ENCODE measurements at places on chromosomes 2 and 18.

- no peak for DNase-seq
Measured at GRCh38 chr2:69166812-69167468, 154.0 kb downstream of the ANTXR1 start.

- DNase-seq: no peak
Measured at GRCh38 chr2:143205106-143205764, 76.0 kb downstream of the ARHGAP15 start.

- DNase-seq: no peak
Measured at GRCh38 chr18:58367425-58368140, 261.3 kb downstream of the ALPK2 start.

GRCh38 chr2:146305164-146305563 is 1539.7 kb upstream of the ACVR2A start:
- no peak for DNase-seq

Data from neural progenitor cell (in vitro differentiated cells).